ENCODE measurements at places on chromosomes 12 and 14.

DNA sequence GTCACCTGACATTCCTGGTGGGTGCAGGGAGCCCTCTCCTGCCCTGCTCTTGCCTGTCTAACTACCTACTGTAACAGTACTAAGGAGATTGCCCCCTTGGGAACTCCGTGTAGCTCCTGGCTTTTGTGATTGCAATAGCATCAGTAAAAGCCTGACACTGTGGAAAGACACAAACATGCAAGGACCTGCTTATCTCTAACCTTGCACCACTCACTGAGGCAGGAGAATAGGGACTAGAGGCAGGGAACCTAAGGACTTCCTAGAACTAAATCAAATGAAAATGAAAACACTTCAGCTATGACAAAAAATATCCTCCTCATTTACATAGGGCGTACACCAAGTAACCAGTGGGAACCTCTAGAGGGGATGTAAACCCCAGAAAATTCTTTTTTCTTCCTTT, 28.5 kb downstream of the TUBA1A start:
- DNase-seq, result no peak

- DNase-seq, result peak; percentile 64
Observed at GRCh38 chr12:39619660-39620433, at the start of gene ABCD2. TSS of gene ABCD2 (minus strand) at chr12:39619803. CDS start at chr12:39619615, 188 bp downstream.

GRCh38 chr14:73230051-73230450, 7.3 kb upstream of the PAPLN start:
- DNase-seq, result no peak

- no peak for DNase-seq
Observed at GRCh38 chr14:81031488-81031887, 76.1 kb downstream of the TSHR start.

DNA sequence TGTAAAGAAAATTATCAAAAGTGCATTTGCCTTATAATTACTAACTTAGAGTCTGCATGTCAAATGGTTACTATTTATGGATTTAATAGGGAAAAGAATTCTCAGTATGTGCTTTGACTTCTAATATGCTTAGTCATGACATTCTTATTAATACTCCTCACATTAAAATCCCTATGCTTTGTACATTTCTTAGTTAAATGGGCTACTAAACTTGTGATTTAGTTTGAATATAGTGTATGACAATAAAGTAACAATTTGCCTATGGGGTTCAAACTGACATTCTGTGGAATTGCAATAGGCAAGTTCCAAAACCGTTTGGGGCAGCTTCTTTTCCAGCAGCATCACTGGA, 361.9 kb upstream of the TMTC1 start:
- no peak for DNase-seq
